NCI-H1417 (cell line): ENCODE measurements at places on chromosomes 6 and 20.

- peak; percentile 46 for DNase-seq
Observed at GRCh38 chr20:32582659-32583580, 2.2 kb downstream of the NOL4L start.

GRCh38 chr6:92169506-92169905 is 1249.9 kb downstream of the EPHA7 start:
- no peak for DNase-seq

- DNase-seq: no peak
Observed at GRCh38 chr6:117711369-117711768, 36.1 kb downstream of the NUS1 start.

DNA sequence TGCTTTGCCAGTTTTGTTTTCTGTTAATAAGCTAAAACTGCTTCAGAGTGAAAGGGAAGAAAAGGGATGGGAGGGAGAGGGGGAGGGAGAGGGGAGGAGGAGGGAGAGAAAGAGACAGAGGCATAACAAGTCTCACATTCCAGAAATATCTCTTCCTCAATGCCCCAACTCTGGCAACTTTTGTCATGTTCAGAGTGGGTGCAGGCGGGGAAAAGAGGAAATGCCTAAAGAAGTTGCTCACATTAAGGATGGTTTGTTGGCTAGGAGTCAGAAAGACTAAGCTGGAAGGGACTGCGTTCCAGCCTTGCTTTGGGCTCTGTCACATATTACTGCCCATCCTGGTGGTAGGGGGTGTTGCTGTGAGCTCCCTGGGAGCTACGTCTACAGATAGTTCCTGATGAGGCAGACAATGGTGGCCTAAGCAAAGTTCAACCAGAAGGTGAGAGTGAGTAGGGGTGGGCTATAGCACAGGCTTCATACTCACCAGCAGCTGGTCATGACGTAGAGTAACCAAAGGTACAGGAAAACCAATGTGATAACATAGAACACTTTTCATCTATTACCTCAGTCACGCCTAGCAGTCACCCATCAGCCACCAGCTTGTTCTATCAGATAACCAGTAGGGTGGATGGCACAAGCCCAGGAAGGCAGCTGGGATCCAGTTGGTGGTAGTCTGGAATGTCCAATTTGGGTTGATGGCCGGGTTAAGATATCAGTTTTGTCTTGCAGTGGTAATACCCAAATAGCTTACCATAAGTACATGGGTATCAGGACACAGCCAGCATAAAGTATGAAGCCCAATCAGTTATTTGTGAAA is 2.1 kb downstream of the TSPYL4 start:
- DNase-seq: no peak

DNA sequence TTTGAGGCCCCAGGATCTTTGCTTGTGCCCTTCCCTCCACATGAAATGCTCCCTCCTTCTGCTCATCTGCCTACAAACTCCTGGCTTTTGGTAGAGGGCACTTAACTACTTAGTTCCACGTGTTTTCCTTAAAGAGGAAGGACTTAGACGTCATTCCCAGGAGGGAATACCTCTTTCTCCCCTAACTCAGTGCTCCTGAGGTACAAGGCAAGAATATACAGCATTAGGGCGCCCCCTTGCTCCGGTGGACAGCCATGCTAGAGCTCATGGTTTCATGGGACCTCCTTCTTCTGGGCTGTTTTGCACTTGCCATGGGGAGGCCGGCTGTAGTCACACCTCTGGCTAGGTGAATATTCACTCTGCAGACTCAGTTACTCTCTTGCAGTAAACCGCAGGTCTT is 93.8 kb upstream of the LY86 start:
- no peak for DNase-seq

DNA sequence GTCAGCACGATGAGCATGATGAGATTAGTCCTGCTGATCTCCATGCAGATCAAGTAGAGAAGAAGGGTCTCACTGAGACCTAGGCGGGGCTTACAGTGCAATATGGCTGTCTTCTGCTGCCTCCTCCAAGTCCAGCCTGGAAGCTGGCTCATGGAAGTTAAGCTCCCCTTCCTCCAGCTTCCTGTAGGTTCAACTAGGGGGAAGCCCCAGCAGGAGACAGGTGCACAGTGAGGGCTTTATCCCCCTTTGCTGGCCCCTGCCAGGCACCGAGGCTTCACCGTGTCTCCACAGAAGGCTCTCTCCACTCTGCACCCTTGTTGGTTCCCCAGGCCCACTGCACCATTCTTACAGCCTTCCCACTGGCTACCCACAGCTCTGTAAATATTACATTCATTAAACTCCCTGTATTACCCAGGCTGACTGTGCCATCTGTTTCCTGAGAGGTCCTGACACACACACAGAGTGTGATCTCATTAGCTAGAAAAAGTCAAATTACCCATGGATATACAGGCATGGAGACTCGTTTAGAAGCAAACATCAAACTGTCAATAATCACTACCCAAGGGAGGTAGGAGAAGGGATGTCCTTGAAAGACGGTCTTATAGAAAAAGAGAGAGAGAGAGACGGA is 90.4 kb downstream of the SLC2A10 start:
- peak; percentile 61 for DNase-seq

- DNase-seq: peak; percentile 60
Observed at GRCh38 chr6:85756982-85757381, 114.3 kb upstream of the SYNCRIP start.

- no peak for DNase-seq
Observed at GRCh38 chr6:56804996-56805395, 149.9 kb upstream of the BEND6 start.

DNA sequence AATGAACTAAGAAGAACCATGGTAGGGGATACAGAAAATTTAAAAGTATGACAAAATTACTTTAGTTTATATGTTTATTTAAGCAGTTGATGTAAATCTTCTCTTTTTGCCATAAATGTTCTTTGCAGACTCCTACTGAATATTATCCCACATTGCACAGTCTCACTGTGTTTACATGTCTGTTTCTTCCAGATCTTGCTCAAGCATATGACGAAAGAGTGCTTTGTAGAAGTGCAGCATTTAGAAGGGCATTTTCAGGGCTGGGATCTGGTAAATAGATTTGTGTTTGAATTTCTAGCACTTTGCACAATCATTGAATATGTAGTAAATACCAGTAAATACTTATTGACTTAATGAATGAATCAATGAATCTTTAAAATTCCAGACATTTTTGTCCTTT is 152.0 kb upstream of the EPHA7 start:
- no peak for DNase-seq

DNA sequence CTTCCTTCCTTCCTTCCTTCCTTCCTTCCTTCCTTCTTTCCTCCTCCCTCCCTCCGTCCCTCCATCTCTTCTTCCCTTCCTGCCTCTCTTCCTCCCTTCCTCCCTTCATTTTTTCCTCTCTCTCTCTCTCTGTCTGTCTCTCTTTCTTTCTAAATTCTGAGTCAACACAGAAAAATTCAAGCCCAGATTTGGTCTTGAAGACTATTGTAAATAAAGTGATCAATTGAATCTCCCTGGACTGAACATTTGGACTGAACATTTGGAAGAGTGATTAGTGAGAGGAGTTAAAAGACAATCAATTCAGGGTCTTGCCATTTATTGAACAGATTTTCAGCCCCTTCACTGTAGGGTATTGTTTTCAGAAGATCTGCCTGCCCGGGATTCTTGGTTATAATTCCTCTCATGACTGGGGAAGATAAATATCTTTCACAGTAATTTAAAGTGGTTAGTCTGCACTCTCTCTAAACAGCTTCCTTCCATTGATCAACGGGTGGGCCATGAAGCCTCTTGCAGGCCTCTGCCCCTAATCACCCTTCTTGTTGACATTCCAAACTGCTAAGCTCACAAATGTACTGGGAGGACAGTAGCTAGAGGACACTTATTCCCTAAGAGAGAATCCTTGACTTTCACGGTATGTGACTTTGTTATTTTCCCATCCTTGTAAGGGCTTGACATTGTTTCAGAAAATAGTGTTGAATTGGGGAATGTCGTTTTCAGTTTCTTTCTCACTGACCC is 101.7 kb upstream of the BMP2 start:
- DNase-seq: peak; percentile 70

DNA sequence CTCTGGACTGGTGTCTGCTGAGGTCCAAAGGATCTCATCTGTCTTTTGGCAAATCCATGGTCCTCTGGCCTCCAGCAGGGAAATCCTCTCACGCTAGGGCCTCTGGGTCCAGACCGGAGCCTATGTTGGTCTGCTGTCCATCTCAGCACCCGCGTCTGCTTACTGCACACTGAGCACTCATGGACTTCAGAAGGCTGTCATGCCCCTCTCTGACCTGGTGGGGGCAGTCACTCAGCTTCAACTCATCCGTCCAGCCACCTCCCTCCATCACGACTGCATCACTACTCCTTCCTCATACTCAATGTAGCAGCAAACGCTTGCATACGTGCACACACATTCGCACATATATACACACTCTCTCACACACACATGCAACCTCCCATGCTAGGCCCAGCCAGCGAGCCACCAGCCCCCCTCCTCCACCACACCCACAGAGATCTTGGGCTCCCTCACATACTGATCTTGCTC is 33.3 kb downstream of the GABRR2 start:
- DNase-seq: no peak

DNA sequence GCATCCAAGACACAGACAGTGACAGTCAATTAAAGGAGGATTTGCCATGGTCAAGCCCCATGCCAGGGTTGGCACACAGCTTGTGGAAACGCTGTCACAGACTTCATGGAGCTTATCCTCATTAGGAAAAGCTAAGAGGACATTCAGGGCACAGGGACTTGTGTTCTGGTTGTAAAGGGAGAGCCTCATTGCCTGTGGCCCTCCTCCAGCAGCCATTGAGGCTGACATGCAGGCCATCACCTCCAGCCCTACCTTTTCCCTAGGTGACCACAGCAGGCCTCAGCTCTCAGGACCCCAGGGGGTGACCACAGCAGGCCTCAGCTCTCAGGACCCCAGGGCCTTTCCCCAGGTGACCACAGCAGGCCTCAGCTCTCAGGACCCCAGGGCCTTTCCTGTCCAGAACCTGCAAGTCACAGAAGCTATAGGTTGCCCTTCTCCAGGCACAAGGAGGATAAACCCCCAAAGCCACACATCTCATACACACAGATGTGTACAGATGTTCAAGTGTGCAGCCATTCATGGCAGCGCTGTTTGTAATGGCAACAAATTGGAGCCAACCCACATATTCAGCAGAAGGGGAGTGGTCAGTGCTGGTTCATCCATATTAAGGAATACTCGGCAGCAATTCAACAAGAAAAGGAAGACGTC is 26.1 kb downstream of the DUSP22 start:
- no peak for DNase-seq

GRCh38 chr6:47174502-47175023 is 132.4 kb upstream of the ADGRF1 start:
- no peak for DNase-seq
